B cell (primary cell): ENCODE measurements at places on chromosomes 13 and 19. TPM values are rescaled to one million over a fixed set of nuclear protein-coding genes. Genes with fewer than 3 reads are reported as not detected.

DNA sequence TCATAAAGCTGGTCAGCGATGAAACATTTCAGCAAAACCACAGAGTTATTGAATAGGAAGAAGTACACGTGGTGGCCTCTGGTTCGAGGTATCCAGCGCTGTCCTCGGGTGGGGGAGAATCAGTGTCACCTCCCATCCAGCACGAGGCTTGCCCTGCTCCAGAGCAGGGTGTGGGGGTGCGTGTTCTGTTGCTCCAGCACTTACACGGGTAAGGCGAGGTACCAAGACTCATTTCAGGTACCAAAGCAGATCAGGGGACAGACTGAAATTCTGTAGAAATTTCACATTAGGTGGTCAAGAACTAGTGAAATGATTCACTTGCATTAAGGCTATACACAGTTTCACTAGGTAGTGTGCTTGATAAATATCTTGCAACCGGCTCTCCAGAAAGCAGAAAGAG, 164.2 kb upstream of the SOX1 start:
- no peaks in the 10 kb centered on the region for H3K36me3 ChIP-seq
- no peaks in the 10 kb centered on the region for H3K27me3 ChIP-seq
- DNase-seq: no peak
- H3K27ac ChIP-seq: no peak overlapping the region
- no peaks in the 10 kb centered on the region for H3K4me1 ChIP-seq

GRCh38 chr13:47298506-47298905, 401.7 kb upstream of the HTR2A start:
- H3K36me3 ChIP-seq: no peaks in the 10 kb centered on the region
- H3K4me3 ChIP-seq: no peak overlapping the region
- DNase-seq: no peak
- no peaks in the 10 kb centered on the region for H3K27me3 ChIP-seq
- no peak overlapping the region for H3K27ac ChIP-seq

GRCh38 chr13:61696676-61697075, 281.0 kb upstream of the PCDH20 start:
- no peak overlapping the region for H3K4me3 ChIP-seq
- H3K27ac ChIP-seq: no peak overlapping the region
- H3K4me1 ChIP-seq: no peaks in the 10 kb centered on the region

- no peaks in the 10 kb centered on the region for H3K36me3 ChIP-seq
- H3K4me3 ChIP-seq: peak overlapping the region; percentile 47
- H3K27ac ChIP-seq: no peak overlapping the region
- DNase-seq: no peak
- peaks cover 74% of the 10 kb centered on the region for H3K4me1 ChIP-seq
- peaks cover 58% of the 10 kb centered on the region for H3K27me3 ChIP-seq
These were observed 1.1 kb upstream of the PDE4A start for GRCh38 chr19:10419200-10419645.

DNA sequence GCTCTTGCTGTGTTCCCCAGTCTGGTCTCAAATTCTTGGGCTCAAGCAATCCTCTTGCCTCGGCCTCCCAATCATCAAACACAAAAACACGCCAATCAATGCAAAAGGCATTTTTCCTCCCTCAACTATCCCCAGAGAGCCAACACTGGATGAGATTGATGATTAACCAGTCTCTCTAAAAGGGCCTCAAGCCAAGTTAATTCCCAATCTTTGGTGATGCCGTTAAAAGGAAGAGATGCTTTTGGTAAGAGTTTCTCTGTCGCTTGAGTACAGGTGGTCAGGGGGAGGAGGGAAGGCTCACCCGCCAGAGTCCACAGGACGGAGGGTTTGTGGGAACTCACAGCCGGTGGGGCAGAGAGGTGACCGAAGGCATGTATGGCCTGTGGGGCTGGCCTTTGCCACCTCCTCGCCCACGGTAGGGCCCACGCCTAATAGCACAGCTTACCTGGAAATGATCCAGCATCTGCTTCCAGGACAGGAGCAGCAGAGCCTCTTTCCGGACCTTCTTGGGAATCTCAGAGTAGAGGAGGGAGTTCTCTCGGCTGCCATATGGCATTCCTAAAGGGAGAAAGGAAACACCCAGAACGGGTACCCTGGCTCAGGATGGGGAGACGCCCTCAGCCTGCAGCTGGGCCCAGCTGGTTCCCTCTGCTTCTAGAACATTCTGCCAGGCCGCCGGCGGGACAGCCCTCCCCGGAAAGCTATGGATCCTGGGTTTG, 18.1 kb downstream of the DPP9 start:
- H3K4me1 ChIP-seq: no peaks in the 10 kb centered on the region
- peaks cover 53% of the 10 kb centered on the region for H3K36me3 ChIP-seq
- no peak for DNase-seq
- no peak overlapping the region for H3K27ac ChIP-seq

DNA sequence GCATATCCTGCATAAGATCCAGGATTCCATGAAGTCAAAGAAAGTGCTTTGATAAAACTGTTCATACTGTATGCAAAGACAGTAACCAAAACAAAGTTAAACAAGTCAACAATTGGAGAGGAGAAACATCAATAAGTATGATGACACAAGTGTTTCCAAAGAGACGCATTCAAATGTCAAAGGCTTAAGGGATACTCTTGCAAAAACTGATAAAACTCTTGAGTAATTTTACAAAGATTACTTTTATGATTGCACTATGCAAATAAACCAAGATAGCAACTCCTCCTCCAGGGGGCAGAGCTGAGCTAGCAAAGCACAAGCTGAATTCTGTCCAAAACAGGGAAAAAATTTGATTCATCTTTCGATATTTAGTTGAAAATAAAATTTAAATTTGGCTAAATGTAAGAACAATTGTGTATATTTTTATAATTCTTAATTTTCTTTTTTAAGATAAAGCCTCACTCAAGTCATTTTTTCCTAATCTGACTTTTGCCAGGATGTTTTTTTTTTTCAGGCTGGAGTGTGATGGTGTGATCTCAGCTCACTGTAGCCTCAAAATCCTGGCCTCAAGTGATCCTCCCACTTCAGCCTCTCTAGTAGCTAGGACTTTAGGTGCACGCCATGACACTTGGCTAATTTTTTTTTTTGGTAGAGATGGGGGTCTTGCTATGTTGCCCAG, 84.0 kb downstream of the MZT1 start:
- no peaks in the 10 kb centered on the region for H3K36me3 ChIP-seq
- peak; percentile 12 for DNase-seq
- no peak overlapping the region for H3K27ac ChIP-seq
- no peak overlapping the region for H3K4me3 ChIP-seq
- H3K4me1 ChIP-seq: no peaks in the 10 kb centered on the region
- no peaks in the 10 kb centered on the region for H3K27me3 ChIP-seq

GRCh38 chr13:102392481-102393209, 9.2 kb downstream of the FGF14 start:
- H3K27ac ChIP-seq: no peak overlapping the region
- H3K27me3 ChIP-seq: no peaks in the 10 kb centered on the region
- H3K4me3 ChIP-seq: no peak overlapping the region
- H3K4me1 ChIP-seq: peaks cover 3% of the 10 kb centered on the region
- no peaks in the 10 kb centered on the region for H3K36me3 ChIP-seq

The ACP5 gene
- 151 and 158 TPM in 2 replicates for total RNA-seq

The CLDN10 gene
- total RNA-seq: not detected in 2 replicates
